ENCODE measurements at places on chromosomes 11 and 22.

GRCh38 chr22:37326726-37327125, 44.4 kb downstream of the CYTH4 start:
- DNase-seq = no peak

DNA sequence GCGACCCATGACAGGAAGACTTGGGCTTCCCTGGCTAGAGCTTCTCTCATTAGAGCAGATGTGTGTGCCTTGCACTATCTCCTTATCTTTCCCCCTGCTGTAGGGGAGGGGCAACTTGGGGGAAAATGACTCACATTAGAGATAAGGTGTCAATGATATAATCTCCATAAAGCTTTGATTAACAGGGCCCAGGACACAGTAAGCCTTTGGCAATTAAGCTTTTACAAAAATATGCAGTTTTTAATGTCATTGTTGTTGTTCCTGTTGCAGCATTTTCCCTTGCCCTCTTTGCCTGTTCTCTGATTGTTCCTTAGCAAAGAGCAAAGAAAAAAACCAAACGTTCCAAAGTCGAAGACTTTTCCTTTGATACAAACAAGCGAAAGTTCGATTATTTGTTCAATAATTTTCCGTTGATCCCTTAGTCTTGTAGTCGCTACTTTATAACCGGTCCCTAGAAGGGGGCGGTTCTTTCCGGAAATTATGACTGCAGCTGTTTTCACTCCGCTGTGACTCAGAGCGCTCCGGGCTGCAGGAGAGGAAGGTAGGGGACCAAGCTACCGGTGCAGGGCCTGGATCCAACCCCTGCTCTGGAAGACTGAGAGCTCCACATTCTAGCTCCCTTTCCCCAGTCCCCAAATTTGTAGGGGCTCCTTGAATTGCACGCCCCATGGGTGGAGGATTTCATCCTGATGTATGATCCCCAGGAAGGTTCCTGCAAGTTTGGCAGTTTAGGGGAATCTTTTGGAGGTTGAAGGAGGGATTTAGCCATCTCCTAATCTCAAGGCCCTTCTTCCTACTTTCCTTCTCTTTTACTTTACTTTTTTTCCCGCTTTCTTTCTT, at the start of gene VWA5A:
Gene VWA5A, plus strand, starts transcription at position 509 of the 840 bp plus-strand sequence. CDS start 2,062 bp downstream, outside the sequence.
- peak; percentile 44 for DNase-seq

DNA sequence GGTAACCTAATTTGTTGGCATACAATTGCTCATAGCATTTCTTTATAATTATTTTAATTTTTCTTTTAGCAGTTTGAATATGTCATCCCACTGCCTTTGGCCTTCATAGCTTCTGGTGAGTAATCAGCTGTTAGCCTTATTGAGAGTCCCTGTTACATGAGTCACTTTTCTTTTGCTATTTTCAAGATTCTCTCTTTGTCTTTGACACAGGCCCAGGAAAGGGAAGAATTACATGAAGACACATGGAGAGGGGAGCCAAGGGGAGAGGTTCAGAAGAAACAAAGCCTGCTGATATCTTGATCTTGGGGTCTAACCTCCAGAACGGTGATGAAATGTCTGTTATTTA, 418.2 kb downstream of the METTL15 start:
- no peak for DNase-seq

GRCh38 chr11:74493791-74494630, 487 bp upstream of the LIPT2 start:
- DNase-seq = no peak

DNA sequence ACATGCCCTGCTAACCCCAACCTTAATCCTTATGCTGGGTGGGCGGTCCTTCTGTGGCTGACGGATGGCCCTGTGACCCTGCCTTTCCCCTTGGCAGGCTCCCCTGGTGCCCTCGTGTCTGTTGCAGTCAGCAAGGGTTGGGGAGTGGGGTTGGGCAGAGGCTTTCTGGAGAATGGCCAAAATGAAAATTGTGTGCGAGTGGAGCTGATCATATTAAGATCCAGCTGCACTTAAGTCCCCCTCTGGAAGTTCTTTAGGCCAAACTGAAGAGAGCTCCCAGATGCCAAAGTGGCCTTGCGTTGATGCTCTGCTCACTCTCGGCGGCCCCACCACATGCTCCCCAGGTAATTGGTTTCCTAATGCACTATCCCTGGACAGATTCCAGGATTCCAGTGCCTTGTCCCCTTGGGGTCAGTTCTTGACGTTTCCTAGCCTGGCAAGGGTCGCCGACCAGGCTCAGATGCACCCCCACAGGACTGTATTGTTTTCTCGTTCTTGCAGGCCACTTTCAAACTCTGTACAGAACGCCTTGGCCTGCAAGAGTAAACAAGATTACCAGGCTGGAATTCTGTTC, 16.4 kb upstream of the C11orf96 start:
- DNase-seq = no peak

GRCh38 chr11:72493426-72494108, 59.2 kb upstream of the CLPB start:
- DNase-seq = no peak

- no peak for DNase-seq
Observed at GRCh38 chr11:118212781-118213191, 12.0 kb downstream of the JAML start.

- no peak for DNase-seq
Observed at GRCh38 chr11:95486466-95486865, 255.5 kb upstream of the SESN3 start.

DNA sequence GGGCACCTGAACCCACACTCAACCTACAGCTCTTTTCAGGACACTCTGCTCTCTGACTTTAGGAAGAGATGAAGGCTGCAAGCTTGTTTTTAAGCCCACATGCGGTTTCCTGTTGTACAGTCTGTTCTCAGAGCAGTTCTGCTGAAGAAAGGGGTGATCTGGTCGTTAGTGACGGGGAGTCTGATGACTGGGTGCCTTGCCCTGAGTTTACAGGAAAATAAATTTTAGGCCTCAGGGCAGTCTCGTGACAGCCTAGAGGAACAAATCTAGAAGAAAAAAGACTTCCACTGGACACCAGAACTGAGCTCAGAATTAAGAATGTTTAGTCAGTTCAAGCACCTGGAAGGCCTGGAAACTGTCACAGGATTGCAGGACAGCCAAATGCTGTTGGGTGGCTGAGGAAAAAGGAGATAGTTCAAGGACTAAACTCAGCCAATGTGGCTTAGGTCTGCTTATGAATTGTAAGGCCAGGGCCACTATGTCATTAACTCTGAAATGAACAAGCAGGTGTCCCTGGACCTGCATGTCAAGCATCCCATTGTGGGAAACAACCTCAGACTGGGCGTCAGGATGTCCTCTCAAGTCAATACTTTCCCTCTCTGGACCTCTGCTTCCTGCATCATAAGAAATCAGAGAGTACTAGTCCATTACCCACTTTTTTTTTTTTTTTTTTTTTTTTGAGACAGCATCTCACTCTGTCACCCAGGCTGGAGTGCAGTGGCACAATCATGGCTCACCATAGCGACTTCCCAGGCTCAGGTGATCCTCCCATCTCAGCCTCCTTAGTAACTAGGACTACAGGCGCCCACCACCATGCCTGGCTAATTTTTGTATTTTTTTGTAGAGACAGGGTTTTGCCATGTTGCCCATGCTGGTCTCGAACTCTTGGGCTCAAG, 5.7 kb downstream of the PIK3IP1 start:
- DNase-seq = no peak

GRCh38 chr11:22460181-22460580, 122.0 kb downstream of the SLC17A6 start:
- no peak for DNase-seq

DNA sequence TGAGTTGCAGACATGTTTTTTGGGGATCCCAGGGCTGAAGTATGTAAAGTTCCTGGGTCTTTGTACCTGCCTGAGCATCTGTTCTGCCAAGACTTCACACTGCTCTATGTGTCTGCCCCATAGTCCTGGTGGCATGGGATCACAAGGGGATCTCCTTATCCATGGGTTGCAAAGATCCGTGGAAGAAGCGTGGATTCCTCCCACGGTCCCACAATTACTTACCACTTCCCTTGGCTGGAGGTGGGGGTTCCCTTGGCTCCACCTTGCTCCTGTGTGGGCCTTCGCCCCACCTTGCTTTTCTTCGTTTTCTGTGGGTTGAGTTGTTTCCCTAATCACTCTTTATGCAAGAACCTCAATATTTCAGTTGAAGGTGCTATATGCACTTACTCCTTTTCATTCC, 157.4 kb upstream of the CHORDC1 start:
- DNase-seq = no peak

DNA sequence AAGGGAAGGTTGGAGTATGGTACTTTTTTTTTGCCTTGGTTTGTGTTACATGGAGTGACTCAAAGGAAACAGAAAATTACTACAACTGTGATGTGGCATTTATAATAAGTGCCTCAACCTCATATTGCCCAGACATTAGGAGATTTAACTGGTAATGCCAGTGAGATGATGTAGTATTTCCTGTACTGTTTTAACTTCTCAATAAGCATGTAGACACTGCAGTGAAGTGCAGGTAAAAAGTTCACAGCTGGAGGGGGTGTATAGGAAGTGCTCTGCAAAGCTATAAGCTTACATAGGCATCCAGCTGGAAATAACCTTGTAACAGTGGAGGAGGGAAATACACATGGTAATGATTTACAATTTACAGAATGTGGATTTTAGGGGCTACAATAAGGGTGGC, 138.2 kb upstream of the MTMR2 start:
- no peak for DNase-seq

DNA sequence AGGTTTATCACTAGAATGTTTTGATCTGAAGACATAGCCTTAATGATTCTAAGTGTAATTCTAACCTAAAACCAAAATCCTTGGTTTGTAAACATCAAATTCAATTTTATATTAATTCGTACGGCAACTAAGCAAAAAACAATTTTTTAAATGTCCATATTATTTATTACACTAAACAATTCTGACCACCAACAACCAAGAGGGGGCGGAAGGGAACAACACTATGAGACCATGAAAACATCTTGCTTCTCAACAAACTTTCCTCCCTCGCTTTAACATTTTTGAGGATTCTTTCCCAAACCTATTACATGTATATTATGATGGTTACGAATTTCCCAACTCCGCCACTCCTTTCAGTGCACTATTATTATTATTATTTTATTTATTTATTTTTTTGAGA, 6.5 kb upstream of the UCP2 start:
- no peak for DNase-seq

- DNase-seq = no peak
Observed at GRCh38 chr11:27255447-27255828, 107.6 kb downstream of the CCDC34 start.

DNA sequence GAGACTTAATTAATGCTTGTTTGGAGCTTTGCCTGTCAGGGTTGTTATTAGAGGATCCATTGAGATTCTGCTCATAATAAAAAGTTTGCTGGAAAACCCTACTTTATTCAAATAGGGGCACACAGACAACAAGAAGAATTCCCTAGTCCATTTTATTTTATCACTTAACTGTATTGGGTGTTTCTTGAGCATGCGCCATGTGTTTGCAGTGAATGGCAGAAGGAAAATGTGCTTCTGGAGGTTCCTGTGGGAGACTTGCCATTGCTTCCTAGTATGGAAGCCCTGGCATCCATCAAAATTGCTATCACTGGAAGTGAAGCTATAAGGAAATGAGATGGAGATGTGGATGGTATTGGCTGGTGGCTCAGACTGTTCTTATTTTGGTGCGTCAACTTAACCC, 106.6 kb upstream of the GALNT18 start:
- DNase-seq = no peak

- DNase-seq = no peak
Observed at GRCh38 chr11:45768486-45768885, 36.5 kb upstream of the SLC35C1 start.

- no peak for DNase-seq
Observed at GRCh38 chr11:76772100-76772782, 10.9 kb upstream of the TSKU start.

DNA sequence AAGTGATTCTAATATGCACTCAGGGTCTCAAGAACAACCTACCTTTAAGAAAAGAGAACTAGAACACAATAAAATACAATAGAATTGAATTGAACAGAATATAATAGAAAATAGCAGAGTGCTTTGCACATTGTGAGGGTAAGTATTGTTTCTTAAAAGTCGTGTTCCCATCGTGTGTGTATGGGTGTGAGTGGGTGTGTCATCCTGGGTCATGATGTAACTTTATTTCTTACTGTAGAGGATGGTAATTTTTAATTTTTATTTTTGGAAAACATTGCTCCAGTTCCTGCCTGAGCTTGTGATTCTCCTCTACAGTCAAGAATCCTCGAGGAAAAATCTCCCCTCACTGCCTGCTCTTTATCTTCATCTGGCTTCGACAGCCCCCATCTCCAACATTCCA, 75.7 kb upstream of the CSNK2A3 start:
- DNase-seq = no peak

DNA sequence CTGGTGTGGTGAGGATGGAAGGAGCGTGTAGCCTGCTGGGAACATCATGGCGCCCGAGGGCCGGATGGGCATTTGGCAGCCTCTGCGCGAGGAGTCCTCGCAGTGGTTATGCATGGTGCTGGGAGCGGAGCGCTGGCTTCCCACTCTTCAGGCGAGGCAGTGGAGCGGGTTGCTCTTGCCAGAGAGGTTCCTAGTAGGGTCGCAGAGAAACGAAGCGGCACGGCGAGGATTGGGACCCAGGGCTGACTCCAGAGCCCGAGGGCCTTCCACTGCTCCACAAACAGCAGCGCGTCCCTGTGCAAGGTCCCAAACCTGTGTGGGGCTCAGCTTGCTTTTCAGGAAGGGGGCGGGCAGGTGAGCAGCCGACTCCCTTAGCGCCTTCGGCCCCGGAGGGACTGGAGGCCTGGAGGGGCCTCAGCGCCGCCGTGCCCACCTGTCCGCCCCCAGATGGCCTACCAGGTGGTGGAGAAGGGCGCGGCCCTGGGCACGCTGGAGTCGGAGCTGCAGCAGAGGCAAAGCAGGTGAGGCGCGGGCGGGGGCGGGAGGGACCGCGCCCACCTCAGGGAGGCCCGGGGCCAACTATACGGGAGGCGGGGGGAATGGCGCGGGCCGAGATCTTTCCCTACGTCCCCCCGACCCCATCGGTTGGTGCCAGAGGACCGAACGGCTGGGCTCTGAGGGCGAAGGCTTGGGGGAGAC, 7.2 kb downstream of the ATG16L2 start:
- no peak for DNase-seq

DNA sequence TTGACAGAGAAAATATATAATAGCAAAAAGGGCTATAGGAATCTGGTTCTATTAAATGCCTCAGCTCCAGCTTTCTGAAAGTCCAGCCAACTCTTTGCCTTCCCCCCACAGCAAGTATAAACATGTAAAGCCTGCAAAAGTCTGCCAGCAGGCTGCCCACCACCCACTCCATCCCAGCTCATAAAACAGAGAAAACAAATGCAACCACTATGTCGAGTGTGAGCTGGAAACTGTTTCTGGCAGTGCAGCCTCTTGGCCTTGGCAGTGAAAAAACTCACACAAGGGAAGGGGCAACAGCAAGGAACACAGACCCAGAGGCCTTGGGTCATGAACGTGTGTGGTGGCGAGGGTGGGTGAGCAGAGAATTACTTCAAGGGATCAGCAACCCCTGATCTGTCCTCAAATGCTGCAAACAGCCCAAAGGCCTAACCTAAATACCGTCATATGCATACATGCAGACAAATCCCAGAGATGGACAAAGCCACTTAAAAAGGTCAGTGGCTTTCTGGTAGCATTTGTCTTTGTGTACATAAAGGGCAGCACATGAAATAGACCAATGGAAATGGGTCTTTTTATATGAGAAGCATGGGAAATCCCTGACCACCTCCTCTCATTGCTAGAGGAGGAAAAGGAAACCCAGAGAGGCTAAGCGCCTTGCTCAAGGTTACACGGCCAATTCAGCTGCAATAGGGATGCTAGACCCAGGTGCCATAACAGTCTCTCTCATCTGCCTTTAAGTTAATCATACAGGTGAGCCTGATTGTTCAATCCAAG, 74.8 kb downstream of the NAT10 start:
- no peak for DNase-seq

GRCh38 chr11:26859416-26859815, 134.5 kb upstream of the FIBIN start:
- no peak for DNase-seq

Data from neuronal stem cell (in vitro differentiated cells).